Right atrium auricular region (tissue), 2 donors: ENCODE measurements at places on chromosomes 5 and 9.
A peak's percentile ranks its signal among the peaks of the same experiment; 100 is the strongest.

- no peak for DNase-seq
Measured at GRCh38 chr5:72799721-72800120, 16.7 kb upstream of the TNPO1 start.

- DNase-seq, result no peak
Measured at GRCh38 chr5:45741110-45741509, 44.9 kb upstream of the HCN1 start.

GRCh38 chr9:15416880-15417279, 5.8 kb upstream of the SNAPC3 start:
- no peak for DNase-seq

DNA sequence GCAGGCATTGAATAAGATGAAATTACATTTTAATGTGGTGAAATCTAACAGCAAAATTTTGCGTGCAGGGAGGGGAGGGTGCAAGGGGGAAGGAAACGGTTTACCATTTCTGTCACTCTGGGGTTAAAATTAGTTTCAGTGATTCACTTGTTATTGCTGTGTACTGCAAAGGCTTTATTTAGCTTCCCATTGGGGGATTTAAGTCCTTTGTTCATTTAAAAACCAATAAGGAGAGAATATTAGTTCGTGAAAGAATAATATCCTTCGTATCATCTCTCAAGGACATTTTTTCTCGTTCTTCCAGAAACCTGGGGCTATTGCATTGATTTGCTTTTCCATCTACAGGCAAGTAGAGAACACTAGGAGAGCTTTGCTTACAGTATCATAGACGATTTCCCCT, 667.8 kb upstream of the RGMB start:
- DNase-seq, result no peak

DNA sequence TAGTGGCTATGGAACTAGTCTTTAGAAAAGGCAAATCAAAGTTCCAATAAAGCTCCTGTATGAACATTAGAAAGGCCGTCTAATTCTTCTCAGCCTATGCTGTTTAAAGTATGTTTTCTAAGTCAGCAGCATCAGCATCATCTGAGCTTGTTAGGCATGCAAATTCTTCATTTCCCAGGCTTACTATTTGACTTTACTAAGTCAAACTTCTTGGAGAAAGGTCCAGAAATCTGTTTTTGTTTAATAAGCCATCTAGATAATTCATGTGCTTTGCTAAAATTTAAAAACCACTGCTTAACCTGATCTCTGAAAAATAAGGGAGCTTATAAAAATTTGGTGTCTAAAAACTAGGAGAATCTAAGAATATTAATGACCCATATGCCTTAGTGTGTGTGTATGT, 200.2 kb upstream of the SGCD start:
- no peak for DNase-seq

GRCh38 chr9:27408001-27408400, 111.1 kb upstream of the EQTN start:
- no peak for DNase-seq

GRCh38 chr9:92954049-92954861, 6.9 kb downstream of the FGD3 start:
- peak; percentile 70 for DNase-seq

DNA sequence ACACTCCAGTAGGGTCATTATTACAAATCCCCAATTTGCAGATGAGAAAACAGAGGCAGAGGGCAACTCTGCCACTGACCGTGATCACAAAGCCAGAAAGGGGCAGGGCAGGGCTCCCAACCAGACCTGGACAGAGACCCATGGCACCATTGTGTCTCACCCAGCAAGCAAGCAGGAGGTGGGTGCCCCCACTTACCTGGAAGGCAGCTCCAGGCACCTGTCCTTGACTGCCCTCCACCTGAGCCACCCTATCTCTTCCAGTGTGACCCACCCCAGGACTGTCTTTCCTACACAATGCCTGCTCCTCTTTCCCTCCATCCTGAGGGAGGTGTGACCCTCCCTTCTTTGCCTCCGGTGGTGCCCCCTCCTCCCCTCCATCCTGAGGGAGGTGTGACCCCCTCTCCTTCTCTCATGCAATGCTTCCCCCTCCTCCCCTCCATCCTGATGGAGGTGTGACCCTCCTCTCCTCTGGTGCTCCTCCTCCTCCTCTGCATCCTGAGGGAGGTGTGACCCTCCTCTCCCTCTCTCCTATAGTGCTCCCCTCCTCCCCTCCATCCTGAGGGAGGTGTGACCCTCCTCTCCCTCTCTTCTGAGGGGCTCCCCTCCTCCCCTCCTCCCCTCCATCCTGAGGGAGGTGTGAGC, 198.0 kb downstream of the MED10 start:
- DNase-seq, result no peak

DNA sequence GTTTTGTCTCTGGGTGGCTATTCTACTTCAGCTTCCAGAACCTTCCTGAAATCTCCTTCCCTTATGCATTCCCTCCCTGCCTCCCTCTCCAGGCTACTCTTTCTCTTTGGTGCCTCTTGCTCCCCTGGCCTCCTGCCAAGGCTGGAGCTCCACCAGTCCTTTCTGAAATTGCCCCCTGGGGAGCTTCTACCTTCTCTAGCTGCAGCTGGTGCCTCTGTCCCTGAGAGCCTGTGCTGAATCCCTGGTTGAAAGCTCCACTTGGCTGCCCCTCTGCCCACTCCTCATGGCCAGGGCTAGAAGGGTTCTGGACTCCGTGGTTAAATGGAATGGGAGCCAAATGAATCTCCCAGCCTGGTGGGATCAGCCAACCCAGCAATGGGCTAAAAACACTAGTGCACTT, 80.1 kb downstream of the COL15A1 start:
- DNase-seq, result peak; percentile 76

DNA sequence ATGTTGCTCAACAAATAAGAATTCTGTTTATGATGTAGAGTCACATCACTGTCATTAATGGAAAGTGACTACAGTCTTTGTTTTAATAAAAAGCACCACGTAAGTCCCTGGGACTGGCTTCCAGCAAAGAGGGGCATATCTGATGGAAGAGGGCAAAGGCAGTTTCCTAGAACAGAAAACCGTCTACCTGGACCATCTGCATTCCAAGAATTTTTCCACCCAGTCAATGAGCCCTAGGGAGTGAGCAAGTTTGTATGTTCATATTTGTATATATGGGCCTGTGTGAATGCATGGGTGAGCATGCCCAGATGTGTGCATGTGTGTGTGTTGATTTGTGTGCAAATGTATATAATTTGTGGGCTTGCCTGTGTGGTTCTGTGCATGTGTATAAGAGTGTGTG, 156.8 kb upstream of the SEMA6A start:
- no peak for DNase-seq

DNA sequence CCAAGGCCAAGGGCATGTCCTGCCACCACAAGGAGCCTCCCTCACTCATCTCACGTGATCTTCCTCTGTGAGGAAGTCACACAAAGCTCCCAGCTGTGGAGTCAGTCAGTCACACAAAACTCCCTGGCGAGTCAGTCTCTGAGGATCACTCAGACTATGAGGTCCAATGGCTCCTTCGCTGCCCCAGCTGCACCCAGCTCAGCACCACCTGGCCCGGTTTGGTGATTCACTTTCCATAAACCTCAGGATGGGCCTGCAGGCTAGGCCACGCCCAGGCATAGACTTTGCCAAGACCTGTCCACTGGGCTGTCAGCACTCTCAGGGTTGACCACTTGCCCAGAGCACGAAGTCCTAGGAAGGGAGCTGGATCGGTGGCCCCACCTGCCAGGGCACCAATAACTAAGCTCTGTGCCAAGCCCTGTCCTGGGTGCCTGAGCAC, 233.8 kb downstream of the HSPA4 start:
- DNase-seq, result no peak

DNA sequence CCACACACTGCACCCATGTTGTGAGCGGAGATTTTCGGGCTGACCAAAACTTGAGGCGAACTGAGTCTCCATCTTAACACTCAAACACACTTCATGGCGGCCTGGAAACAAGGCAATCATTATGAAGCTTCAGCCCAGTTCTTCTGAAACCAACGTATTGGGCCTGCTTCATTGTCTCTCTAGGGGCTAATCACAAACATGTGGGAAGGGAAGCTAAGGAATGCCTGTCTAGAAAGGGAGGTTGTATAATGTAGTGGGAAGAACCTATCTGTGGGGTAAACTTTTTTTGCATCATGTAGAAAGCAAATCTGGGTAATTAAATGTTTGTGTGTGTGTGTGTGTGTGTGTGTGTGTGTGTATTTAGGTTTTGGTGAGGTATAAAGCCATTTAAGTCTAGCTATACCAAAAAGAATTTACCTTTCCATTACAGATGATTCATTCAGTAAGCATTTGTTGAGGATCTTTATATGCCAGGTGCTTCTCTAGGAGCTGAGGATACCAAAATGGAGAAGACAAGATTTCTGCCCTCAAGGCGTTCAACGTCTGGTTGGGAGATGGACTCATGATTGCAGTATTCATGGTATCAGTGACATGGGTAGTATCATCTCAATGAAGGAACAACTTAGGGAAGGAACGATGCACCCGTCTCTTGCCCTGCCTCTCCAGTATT, 29.4 kb downstream of the SLC1A3 start:
- no peak for DNase-seq

DNA sequence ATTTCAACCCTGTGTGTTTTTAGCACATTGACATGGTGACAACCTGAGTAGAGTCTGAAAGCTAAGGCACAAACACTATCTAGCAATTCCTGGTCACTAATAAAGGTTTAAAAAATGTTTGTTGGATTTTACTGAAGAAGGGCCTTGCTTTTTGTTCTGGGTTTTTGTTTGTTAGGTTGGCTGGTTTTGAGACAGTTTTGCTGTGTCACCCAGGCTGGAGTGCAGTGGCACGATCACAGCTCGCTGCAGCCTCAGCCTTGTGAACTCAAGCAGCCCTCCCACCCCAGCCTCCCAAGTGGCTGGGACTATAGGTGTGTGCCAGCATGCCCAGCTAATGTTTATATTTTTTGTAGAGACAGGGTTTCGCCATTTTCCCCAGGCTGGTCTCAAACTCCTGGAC, 39.0 kb downstream of the PRKACG start:
- no peak for DNase-seq

DNA sequence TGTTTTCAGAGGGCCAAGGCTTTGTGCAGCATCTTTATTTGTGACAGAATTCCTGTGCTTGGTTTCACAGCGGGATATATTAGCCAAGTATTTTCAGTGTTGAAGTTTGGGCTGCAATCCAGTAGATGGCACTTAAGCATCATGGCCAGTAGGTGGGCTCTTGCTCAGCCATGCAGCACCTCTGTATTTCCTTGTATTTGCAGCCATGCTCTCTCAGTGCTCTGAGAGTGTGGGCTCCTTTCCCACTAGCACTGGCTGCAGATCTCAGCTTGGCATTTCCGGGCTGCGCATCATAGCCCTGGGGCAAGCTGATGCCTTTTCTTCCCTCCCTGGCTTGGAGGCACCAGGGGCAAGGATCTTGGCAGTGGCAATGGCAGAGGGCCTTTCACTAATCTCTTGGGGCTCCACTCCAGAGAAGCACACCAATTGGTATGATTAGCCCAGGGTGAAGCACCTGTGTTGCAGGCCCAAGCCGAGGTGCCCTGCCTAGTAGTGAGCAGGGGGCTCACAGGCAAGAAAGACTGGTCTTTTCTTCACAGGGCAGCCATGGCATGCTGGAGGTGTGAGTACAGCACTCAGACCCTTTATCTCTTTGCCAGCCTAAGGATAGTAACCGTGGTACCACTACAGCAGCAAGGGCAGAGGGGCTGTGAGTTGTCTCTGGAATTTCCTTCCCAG, 48.3 kb downstream of the SLCO6A1 start:
- no peak for DNase-seq

GRCh38 chr5:172833686-172834414, at the start of gene ERGIC1:
TSS of gene ERGIC1 (plus strand) at chr5:172834251. CDS start at chr5:172834414, 163 bp downstream.
- DNase-seq, result peak; percentile 84

GRCh38 chr5:139185589-139185988, 12.6 kb downstream of the SIL1 start:
- no peak for DNase-seq

GRCh38 chr9:86604741-86605140, 250.5 kb upstream of the TUT7 start:
- no peak for DNase-seq

GRCh38 chr5:156019571-156020180, 307.3 kb upstream of the SGCD start:
- no peak for DNase-seq

DNA sequence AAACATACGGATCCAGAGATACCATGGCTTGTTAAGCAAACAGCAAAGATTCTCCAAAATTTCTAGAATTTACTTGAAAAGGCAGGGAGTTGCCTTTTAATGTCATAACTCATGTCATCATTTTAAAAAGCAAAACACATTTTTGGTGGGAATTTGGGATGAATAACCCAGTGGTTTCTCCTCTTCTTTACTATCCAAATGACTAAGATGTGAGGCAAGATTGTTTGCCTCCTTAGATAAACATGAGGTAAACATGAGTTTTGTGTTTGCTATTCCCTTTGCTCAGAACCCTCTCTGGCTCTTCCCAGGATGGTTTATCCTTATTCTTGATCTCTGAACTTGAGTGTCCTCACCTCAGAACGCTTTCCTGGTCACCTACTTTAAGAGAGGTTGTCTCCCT, 267.0 kb downstream of the EBF1 start:
- DNase-seq, result no peak

- DNase-seq, result no peak
Measured at GRCh38 chr9:112831969-112832368, 58.7 kb downstream of the SLC46A2 start.

DNA sequence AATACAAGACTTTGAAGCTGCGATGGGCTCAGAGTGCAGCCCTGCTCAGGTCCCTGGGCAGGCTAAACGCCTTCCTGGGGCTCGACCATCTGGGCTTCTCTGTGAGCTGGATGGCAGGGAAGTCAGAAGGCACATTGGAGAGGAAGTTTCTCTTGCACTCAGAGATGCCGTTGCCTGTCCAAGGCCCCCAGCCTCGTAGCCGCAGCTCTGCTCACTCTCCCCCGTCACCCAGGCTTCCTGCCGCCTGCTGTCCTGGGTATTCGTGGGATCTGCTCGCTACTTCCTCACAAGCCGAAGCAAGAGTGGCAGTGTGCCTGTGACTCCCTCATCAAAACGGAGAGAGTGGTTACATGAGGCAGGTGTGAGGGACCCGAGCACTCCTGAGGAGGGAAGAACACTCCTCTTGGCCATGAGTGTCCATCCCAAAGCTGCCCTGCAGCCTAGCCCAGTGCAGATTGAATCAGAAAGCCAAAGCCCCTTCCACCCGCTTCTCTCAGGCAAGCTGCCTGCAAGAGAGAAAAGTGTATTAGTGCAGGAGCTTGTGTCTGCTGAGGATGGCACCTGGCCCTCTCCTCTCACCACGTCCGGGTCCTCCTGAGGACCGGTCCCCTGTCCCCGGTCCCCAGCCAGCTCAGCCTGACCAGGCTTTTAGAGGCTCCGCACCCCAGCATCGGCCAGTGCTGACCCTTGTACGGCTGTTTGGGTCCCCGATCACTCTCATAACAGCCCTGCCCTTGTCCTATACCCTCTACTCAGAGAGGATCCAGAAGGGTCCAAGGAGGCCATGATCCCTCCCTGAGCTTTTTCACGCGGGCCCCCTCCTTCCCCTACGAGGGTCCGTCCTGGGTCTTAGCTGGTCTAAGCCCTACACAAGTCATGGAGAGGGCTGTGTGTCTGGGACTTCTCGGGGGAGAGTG, 7.3 kb downstream of the FCN2 start:
- DNase-seq, result no peak

- DNase-seq, result no peak
Measured at GRCh38 chr5:109365653-109366052, 44.1 kb downstream of the PJA2 start.
